ENCODE measurements at places on chromosomes 1 and 21.

- DNase-seq = no peak
These were observed 1.1 kb downstream of the PSRC1 start for GRCh38 chr1:109281680-109282496.

DNA sequence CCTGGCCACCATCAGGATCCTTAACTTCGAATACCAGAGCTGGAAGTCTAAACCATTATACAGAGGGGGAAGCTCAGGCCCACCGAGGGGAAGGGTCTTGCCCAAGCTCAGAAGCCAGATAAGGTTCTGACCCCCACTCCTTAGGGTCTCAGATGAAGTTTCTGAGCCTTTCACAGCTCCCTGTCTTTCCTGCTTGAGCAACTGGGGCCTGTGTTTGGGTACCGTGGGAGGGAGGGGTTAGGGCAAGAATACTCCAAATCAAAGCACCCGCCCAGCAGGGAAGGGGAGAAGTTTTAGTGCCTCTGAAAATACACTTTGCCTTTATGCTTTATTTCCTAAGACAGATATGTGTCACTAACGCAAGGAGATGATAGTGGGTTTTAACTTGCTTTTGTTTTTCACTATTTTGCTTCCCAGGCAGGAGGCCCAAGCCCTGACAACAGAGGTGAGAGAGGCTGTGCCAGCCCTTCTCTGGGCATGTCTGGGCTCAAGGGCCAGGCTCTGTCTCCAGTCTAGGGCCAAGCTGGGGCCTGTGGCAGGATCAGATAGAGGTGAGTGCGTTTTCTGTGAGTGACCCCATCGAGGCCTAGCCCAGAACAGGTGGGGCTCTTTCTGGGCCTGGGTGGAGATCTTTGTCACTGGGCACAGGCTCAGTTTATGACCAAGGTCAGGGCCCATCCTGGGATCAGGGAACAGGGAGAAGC is 20.5 kb upstream of the TENT5B start:
- DNase-seq = no peak

GRCh38 chr1:160827418-160827817 is 31.4 kb downstream of the LY9 start:
- DNase-seq = no peak

- no peak for DNase-seq
These were observed 183.0 kb downstream of the HIVEP3 start for GRCh38 chr1:41735631-41736260.

DNA sequence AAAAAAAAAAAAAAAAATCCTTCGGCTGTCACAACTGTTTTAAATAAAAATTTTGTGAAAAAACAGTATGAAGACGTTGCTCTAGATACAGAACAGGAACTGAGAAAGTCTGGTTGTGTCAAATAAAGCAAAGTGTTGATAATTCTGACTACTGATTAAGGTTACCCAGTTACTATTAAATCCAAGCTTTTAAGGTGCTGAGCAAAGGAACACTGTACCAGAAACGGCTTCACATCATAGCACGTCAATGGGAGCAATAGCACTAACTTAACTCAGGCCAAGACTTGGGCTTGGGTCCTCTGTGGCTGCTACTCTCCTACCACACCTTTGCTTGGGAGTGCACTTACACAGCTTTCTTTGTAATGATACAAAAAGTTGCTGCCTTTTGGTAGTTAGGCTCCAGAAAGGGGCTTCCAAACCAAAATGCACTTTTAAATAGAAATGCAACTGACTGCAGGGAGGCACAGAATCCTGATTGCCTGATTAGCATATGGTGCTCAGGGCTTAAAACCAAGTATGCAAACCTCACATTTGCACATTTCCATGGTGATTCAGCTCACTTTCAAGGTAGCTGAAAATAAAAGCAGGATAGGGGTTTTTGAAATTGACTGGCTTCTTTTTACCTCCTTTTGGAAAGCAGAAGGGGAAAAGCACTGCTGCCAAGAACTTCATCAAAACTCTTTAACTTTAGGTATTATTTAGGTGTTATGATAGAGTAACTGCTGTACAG is 6.3 kb downstream of the MCL1 start:
- no peak for DNase-seq

GRCh38 chr1:2248127-2248826 is 20.2 kb downstream of the SKI start:
- DNase-seq = no peak

DNA sequence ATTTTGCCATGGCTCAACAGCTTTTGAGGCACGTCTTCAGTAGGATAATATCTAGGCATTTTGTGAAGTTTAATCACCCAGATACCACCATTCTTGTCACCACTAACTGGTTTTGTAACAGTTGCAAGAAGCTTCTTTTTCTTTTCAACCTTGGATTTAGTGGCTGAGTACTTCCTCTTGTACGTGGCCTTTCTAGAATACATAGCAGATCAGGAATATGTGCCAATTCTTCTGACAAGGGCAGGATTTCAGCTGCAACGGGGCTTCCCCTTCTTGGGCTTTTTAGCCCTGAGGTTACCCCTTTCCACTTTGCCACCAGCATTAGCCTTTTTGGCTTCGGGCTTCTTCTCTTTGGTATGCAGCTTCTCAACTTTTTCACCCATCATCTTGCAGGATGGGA is 79.3 kb upstream of the WARS2 start:
- DNase-seq = no peak

- no peak for DNase-seq
These were observed 545.3 kb downstream of the PLA2G4A start for GRCh38 chr1:187374082-187374481.

DNA sequence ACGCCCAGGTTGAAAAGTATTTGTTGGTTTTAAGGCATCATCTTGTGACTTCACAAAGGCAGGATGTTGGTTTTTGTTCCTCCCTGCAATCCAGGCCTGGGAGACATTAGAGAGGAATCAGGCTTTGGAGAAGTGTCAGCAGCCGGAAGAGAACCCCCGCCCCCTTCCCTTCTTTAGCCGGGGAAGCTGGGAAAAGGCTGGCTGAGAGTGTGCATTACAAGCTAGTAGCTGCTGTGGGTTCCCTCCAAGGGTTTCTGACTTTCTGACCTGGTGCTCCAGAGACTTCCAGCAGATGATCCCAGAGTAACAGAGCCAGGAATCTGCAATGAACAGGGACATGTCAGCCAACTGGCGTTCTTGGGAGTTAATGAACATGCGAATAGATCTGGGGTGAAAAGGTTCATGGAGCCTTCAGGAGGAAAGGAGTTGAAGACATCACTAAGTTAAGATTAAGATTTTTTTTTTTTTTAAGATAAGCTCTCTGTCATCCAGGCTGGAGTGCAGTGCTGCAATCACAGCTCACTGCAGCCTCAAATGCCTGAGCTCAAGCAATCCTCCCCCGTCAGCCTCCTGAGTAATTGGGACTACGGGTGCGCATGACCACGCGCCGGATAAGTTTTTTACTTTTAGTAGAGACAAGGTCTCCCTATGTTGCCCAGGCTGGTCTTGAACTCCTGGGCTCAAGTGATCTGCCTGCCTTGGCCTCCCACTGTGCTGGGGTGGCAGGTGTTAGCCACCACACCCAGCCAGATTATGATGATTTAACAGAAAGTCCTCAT is 7.5 kb downstream of the DISP3 start:
- no peak for DNase-seq

DNA sequence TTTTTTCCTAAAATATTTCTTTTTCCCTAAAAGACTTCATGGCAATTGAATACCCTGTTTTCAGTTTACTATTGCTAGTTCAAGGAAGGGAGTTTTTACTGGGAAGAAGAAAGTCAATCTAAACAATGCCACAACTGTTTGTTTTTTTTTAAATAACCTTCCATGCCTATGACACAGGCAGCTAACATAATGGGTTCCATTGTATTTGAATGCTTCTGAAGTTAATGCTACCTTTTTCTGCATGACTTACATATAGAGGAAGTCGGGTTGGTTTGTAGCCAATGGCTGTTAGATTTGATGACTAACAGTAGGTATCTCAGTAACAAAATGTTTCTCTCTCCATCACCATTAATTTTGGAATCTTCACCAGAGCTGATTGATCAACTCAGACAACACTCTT is 134.0 kb downstream of the KIF26B start:
- DNase-seq = no peak

GRCh38 chr1:226520640-226521355 is 27.8 kb upstream of the STUM start:
- no peak for DNase-seq

DNA sequence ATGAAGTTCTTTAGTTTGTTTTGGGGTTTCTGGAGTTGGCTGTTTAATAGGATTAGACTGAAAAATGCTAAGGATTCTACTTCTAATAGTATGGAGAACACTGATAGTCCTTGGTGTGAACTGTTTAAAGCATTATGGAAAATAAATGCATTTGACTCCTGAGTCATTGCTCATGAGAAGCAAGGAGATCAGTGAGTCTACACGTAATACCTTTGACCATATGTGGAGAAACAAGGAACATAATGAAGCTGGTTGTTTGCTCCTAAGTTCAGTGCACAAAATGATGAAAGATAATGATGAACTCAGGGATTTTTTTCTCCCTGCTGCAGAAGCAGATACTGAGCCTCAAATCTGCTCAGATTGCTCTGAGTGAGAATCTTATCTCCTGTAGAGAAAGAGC is 158.9 kb upstream of the COL11A1 start:
- DNase-seq = no peak

DNA sequence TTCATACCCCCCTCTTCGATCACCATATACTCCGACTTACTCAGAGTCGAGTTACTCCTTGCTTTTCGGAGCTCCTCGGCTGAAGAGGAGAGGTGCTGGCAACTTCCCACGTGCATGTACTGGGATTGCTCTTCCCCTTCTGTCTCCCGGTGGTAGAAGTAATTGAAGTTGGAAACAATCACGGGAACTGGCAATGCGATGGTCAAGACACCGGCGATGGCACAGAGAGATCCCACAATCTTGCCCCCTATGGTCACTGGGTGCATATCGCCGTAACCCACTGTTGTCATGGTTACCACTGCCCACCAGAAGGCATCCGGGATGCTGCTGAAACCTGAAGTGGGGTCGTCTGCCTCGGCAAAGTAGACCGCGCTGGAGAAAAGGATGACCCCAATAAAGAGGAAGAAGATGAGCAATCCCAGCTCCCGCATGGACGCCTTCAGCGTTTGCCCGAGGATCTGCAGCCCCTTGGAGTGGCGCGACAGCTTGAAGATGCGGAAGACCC is 1.5 kb downstream of the KCNA3 start:
- no peak for DNase-seq

DNA sequence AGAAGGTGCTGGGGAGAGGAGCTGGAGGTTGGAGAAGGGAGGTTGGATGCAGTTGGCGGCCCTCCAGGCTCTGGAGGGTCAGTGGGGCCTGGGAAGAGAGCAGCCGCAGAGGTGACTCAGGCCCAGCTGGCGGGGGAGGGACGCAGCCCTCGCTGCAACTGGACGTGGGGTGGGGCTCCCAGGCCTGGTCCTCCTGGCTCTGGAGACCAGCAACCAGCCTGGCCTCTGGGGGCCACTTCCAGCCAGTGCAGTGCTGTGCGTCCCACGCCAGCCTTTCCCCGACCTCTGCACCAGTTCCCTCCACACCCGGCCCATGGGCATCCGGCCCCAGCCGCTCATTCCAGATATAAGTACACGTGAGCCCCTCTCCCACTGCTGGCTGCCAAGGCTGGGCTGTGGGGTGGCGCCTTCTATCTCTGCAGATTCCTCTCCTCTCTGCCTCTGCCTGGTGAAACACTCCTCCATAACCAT is 38.0 kb upstream of the COL18A1 start:
- no peak for DNase-seq

- no peak for DNase-seq
These were observed 65.6 kb downstream of the GTF2B start for GRCh38 chr1:88825721-88826120.

DNA sequence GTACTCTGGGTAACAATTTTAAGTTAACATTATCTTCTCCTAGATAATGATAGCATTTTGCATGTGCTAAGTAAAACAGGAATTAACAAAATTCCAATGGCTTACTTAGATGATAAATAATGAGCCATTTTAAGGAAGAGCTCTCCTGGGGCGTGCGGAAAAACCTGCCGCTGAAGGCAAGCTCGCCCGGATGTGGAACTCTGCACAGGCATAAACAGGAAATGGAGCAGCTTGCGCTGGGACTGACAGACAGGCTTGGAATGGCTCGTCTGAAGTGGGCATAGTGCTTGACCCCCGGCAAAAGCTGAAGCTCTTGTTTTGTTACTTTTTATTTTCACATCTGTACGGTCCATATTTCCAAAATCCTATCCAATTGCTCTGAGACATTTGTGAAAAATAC is 169.2 kb downstream of the ZNF281 start:
- DNase-seq = no peak

DNA sequence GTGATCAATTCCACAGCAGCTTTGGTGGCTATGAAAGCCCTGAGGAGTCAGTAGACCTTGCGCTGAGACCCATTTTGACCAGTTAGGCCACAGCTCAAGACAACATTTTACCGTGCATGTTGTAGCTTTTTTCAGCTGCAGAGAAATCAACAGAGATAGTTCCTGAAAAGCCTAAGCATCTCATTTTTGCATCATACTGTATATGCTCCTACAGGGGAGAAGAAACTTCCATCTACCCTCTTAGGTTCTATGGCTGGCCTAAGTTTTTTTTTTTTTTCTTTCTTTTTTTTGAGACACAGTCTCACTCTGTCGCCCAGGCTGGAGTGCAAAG is 24.8 kb upstream of the EYA3 start:
- no peak for DNase-seq

GRCh38 chr1:160108888-160109662 is 6.5 kb upstream of the ATP1A2 start:
- DNase-seq = no peak

- DNase-seq = no peak
These were observed 522 bp downstream of the RC3H1 start for GRCh38 chr1:174021591-174022079.

All from NCI-H2227 treated with DMSO at 0.1 percent for 48 hours (cell line).